ENCODE measurements at places on chromosomes 12 and 14.

GRCh38 chr12:55679691-55680090 lies 28.0 kb downstream of the ITGA7 start:
- DNase-seq = no peak

- DNase-seq = peak; percentile 57
Measured at GRCh38 chr14:102474934-102475333, 34.6 kb downstream of the ANKRD9 start.

DNA sequence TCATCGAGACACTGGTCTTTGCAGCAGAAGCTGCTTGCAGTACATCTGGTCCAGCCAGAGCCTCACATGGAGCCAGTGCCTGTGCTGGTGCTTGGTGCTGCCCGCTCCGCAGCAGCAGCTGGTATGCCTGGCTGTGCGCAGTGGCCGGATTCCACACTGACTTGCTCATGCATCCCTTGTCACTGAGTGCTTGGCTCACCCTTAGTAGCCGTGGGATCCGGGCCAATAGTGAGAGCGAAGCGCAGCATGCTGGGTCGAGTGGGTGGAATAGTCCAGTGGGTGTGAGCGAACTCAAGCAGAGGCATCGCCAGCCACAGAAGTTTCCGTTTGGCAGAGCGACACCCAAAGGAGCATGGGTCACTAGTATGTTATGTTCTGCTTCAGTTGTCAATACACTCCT lies 10.1 kb upstream of the FBXO33 start:
- no peak for DNase-seq

DNA sequence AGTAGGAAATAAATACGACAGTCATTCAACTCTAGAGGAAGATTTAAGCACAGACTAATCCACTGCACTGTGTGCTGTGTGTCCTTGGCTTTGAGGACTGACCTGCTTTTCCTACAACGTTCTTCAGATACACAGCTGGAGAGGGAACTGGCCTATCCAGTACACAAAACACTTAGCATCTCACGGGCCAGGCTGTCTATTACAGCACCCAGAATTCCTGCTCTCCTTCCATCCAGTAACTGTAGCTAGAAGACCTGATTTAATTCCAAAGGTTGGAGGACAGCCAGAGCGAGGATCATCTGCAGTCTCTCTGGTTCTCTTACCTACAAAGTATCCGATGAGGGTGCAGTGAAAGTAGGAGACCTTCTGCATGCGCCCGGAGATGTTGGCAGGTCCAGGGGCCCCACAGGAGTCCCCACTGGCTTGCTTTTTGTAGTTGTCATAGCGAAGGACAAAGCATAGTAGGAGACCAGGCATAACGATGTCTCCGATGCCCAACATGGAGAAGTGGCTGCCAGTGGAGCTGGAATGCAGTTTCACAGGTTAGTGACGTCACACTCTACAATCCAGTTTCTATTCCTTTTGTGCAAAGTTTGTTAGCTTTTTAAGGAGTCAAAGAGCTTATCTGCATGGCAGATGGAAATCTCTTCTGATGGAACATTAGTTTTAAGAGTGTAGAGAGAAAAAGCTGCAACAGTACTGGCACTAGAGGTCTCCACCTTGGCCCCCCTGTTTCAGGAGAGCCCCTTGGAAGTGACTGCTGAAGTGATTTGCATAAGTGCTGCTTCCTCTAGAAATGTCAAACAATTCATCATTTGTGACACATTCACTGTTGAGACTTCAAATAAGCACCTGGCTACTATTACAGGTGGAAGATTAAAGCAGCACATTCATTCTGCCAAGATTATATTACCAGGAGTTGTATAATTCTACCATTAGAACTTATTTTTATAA lies 41.7 kb downstream of the ACADS start:
- no peak for DNase-seq

DNA sequence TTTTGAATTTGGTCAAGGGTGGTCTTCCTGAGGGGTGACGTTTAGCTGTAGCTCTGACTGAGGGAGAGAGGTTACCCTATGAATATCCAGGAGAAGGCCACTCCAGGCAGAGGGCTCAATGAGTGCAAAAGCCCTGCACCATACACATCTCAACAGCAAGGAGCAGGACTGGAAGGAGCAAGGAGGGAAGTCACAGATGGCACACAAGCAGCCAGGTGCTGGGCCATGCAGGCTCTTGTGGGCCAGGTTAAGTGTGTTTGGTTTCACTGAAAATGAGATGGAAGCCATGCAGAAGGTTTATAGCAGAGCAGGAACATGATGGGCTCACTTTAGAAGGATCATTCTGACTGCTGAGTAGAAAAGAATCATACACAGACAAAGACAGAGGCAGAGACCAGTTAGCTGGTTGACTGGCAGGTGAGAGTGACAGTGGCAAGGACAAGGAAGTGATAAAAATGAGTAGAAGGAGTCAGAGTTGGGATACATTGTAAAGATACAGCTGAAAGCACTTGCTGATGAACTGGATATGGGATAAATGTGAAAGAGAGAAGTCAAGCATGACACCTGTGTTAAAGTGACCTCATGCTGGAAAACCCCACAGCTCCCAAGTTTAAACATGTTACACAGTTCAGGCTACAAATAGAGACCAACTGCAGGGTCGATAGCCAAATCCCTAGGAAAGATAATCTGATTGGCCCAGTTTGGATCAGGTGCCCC lies 81.2 kb downstream of the PRKD1 start:
- DNase-seq = no peak

All from cardiac muscle cell (in vitro differentiated cells and primary cell).